Astrocyte of the cerebellum (primary cell): ENCODE measurements at places on chromosomes 12 and 14.

- DNase-seq: no peak
Observed at GRCh38 chr14:100617410-100618317, 30.4 kb upstream of the BEGAIN start.

DNA sequence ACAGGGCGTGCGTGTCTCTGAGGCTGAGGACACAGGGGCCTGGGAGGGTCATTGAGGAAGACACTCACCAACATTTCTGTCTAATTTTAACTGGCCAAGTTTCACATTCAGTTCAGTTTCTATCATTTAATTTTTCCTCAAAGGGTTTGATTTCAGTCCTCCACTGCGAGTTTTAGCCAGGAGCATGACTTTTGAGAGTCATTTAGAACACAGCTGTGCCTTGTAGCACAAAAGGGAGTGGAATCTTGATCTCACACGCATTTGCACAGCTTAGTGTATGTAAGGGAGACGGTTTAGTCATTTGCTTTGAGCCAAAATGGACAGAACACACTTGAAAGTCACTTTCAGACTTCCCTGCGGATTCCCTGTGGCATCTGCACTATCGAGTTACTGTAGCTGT is 1090.8 kb downstream of the BCL11B start:
- DNase-seq: no peak

- peak; percentile 69 for DNase-seq
Observed at GRCh38 chr12:57175428-57176138, 28.2 kb upstream of the LRP1-AS start.

GRCh38 chr12:131218026-131218922 is 264.6 kb downstream of the ADGRD1 start:
- DNase-seq: no peak

GRCh38 chr12:121858662-121859572 is at the start of gene HPD:
TSS of gene HPD (minus strand) at chr12:121858859. CDS start at chr12:121858823, 36 bp downstream.
- peak; percentile 81 for DNase-seq
